ENCODE measurements at places on chromosomes 1 and 21. TPM values are rescaled to one million over a fixed set of nuclear protein-coding genes. Genes with fewer than 3 reads are reported as not detected.

The PRRX1 gene
- 0.19 TPM for total RNA-seq

DNA sequence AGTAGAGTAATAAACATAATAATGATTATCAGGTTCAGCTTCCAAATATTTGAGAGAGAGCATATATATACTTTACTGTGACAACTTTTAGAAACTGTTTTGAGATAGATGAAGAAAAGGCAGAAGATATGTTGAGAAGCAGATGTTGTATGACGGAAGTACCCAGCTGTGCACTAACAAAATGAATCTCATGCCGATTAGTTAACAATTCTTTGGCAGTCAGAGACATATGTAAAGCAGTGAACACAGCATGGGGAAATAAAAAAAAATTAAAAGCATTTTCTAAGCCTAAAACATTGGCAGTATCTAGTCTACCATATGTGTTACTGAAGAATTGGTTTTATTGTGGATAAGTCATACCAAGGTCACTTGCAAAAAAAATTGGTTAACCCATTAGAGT lies 51.8 kb downstream of the MAGI3 start:
- no peak for DNase-seq

- DNase-seq, result no peak
Measured at GRCh38 chr1:150006881-150007421, 3.6 kb downstream of the OTUD7B start.

GRCh38 chr1:179025975-179026812 lies 500 bp downstream of the FAM20B start:
- DNase-seq, result peak; percentile 90

The PIK3C2B gene
- 20.7 TPM for total RNA-seq

- peak; percentile 86 for DNase-seq
Measured at GRCh38 chr1:1435106-1435903, at the start of gene VWA1. TSS of gene VWA1 (plus strand) at chr1:1435690. CDS start at chr1:1435749, 59 bp downstream.

- DNase-seq, result no peak
Measured at GRCh38 chr21:15370462-15370975, 305.7 kb upstream of the NRIP1 start.

- no peak for DNase-seq
Measured at GRCh38 chr1:116182019-116182714, 71.0 kb downstream of the MAB21L3 start.

GRCh38 chr1:247175458-247175857 lies 3.6 kb upstream of the ZNF124 start:
- no peak for DNase-seq

The PTAFR gene
- not detected for total RNA-seq

The CD101 gene
- 0.28 TPM for total RNA-seq

DNA sequence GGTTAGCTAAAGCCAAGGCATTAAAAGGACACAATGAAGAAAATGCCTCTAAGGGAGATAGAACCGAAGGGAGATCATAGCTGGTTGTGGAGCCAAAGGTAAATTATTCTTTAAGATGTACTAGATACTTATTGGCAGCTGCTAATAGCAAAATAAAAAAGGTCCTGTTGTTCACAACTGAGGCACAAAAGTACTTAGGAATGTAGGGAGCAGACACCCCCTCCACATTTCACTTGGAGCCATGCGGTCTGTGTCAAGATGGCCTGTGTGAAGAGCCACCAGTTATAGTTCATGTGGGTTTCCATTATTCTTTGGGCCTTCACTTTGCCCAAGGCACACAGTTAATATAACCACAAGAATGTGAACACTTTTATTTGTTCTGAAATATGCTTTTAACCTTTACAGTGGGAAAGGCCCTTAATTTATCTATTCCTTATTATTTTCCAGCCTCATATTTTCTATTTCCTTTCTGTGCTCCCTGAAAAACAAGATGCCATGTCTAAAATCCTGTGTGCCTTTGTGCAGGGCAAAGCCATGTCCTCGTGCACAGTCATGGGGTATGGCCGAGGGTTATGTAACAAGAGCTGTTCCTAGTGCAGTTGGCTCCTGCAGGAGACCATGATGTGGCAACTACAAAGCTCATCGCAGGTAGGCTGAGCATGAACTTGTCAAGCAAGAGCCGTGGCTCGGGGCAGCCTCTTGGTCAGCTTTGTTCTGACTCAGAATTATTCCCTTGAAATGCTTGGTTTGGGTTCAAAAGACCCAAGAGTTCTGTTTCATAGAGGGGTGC lies 16.2 kb upstream of the WDR26 start:
- no peak for DNase-seq

- no peak for DNase-seq
Measured at GRCh38 chr1:226047495-226047894, 15.0 kb upstream of the H3-3A start.

The RBM15 gene
- total RNA-seq, result 83.7 TPM

The HMGCS2 gene
- total RNA-seq, result not detected

DNA sequence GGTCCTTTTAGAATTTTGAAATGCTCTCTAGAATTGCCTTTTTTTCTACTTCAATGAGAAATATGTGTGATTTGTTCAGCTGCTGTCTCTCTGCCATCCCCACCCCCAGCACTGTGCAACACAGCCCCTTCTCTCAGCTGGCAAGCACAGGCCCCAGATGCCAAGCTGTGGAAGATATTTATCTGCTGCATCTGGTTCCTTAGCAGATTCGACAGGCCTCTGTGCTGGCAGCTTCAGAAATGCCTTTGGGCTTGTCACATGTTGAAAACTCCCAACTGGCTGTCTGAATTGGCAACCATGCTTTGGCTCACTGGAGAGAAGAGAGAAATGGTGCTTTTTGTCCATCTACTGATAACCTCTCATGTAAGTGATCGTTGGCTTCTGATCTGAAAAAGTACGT lies 206.7 kb upstream of the C1orf87 start:
- DNase-seq, result no peak

Measured in neural progenitor cell (in vitro differentiated cells).